ENCODE measurements at places on chromosomes 2 and 18. TPM values are rescaled to one million over a fixed set of nuclear protein-coding genes. Genes with fewer than 3 reads are reported as not detected.

The UGT1A10 gene
- polyA plus RNA-seq, result 0.03 TPM

The IL37 gene
- polyA plus RNA-seq, result not detected

The GAREM1 gene
- 4.4 TPM for polyA plus RNA-seq

The SALL3 gene
- not detected for polyA plus RNA-seq

The ASIC4 gene
- polyA plus RNA-seq, result 0.02 TPM

The ZSWIM2 gene
- not detected for polyA plus RNA-seq

The CHRND gene
- polyA plus RNA-seq, result not detected

The ERFE gene
- 0.54 TPM for polyA plus RNA-seq

The SLC66A2 gene
- 54.9 TPM for polyA plus RNA-seq

The NCKAP5 gene
- 5.6 TPM for polyA plus RNA-seq

- DNase-seq, result no peak
Measured at GRCh38 chr18:79771446-79772107, 26.2 kb upstream of the KCNG2 start.

- no peak for DNase-seq
Measured at GRCh38 chr2:232540441-232541041, 1.0 kb downstream of the CHRNG start.

DNA sequence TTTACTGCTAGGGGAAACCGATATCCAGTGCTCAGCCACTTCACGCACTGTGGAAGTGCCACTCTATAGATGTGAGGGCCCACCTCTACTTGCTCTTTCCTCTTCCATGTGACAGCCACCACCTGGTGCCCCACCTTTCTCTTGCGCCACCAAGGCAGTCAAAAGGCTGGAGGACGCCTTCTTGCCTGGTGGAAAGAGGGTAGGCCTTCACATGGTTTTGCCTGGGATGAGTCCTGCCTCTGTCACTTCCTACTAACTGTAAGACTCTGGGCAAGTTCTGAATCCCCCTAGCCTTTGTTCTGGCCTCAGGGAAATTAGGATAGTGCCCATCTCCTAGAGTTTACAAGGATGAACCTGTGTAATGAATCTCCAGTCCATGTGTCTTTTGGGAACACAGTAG, 66.1 kb upstream of the ODC1 start:
- DNase-seq, result no peak

DNA sequence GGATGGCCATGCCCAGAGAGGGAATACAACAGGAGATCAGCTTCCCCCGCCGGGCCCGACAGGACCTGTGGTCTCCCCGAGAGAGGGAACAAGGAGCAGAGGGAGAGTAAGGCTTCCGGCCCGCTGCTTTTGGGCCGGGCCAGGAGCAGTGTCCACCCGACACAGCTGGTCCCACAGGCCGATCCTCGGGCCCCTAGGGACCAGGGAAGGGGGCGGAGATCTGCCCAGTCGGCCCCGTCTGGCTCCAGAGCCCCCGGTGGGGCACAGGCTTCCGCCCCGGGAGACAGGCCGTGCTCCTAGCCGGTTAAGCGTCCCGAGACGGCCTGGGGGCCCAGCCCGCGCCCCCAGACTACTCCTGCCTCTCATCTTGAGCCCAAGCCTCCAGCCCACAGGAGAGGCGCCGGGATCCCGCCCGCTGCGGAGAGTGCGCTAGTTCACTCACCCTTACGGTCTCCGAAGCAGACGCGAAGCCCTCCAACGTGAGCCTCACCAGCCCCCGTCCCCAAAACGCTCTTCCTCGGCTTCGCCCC, at the start of gene MCFD2:
MCFD2 (minus strand) TSS at position 526 of the 530 bp plus-strand sequence. CDS start 6,635 bp downstream, outside the sequence.
- DNase-seq, result no peak

DNA sequence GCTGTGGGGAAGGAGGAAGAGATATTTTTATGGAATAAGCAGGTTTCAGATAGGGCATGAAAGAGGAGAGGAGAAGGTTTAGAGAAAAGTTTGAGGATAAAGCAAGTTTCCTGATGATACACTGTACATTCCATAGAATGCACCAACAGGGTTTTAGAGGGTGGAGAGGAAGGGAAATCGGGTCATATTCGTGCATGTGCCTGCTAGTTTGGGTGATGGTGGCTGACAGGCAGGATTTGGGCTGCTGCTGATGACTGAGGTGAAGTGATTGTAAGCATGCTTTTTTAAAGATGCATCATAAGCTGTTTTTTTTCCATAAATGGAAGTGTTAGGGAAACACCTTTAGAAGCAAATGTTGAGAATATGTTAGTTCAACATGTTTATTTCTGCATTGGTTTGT, 68.8 kb downstream of the PMAIP1 start:
- DNase-seq, result no peak

DNA sequence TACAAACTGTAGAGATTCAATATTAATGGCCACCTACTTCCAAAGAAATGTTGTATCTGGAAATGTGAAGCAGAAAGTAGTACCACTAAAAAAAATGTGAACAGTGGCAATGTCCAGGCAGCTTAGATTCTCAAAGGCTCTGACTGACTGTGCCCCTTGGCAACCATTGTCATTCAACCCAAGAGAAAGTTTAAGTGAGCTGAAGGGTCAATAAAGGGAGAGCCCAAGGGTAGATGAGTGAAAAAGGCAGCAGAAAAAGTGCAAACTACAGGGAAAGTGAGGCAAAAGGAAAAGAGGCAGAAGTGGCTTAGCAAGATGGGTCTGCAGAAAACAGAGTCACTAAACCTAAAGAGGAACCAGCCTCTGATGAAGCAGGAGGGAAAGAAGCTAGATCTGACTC, 802.9 kb downstream of the CPS1 start:
- DNase-seq, result no peak

DNA sequence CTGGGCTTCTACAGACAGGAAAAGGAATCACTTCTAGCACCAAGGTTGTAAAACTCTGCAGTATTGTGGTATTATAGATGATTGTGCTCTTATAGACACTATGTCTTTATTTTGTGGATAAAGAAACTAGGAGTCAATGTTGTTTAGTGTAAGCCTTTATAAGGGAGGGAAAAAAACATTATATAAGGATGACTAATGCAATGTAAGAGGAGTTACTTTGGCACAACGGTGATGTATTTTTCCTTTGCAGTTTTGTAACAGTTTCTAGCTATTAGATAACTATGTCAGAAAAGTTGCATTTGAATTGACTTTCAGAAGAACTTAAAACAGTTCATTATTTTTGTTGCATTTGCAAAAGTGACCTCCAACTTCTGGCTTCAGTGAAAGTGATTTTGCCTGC, 545.4 kb downstream of the CCDC85A start:
- no peak for DNase-seq

- DNase-seq, result peak; percentile 91
Measured at GRCh38 chr2:203562268-203562667, 27.2 kb upstream of the RAPH1 start.

GRCh38 chr18:32552421-32553030, 81.8 kb upstream of the GAREM1 start:
- peak; percentile 57 for DNase-seq

DNA sequence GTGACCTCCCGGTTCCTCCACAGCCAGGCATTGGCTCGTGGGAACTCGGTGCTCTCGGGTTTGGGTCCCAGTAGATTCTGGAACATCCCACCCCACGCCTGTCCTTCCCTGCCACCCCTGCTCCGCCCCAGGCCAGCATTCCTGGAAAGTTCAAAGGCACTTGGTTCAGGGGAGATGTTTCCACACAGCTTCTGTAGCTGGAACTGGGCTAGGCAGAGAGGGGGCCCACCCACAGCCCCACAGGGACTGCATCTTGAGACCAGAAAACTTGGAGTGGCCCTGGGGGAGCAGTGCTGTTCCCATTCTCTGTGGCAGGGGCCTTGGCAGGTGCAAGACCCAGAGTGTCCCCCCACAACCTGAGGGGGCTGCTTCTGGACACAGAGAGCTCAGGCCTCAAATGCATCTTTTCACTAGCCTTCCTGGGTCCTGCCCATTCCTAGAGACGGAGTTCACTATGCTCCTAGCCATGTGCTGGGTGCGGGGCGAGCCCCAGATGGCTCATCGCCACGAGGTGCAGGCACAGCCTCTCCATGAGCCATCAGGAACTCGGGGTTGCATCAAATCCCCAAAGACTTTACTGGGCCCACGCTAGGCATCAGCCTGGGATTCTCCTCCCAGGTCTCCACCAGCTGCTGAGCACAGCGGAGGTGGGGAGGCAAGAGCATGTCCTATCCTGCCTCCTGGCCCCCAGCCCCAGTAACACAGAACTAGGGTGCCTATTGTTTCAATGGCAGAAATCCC, 68.7 kb downstream of the ZFP36L2 start:
- no peak for DNase-seq

- no peak for DNase-seq
Measured at GRCh38 chr2:46471697-46472096, 7.7 kb upstream of the TMEM247 start.

- no peak for DNase-seq
Measured at GRCh38 chr18:39795350-39795749, 2159.7 kb upstream of the PIK3C3 start.

- DNase-seq, result no peak
Measured at GRCh38 chr18:80154293-80154692, 45.2 kb downstream of the ADNP2 start.

- DNase-seq, result peak; percentile 82
Measured at GRCh38 chr2:160494201-160494644, 616 bp upstream of the RBMS1 start.

- no peak for DNase-seq
Measured at GRCh38 chr2:15363142-15363541, 198.0 kb downstream of the NBAS start.

DNA sequence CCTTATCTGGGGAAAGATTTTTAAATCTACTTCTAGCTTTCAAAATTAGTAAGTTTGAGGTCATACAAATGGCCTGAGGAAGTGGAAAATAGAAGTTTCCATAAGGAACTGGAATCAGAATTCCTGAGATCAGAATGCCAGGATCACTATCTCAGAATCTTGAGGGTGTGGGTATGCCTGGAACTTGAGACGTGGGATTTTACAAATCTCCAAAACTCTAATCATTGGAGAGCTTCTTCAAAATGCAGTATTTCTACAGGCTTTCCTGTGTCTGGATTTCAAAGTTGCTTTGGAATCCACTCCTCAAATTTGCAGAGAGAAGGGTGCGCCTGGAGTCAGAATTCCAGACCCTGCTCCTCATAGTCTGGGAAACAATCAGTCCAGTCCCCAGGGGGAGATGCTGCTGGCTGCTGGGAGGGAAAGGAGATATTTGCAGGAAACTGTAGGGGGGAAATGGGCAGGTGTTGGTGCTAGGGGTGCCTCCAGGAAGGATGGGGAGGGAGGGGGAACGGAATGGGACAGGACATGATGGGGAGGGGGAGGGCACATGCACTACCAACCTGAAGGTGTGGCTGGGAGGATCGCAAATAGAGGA, 31.0 kb upstream of the CATIP start:
- no peak for DNase-seq

GRCh38 chr2:220533485-220533884, 906.1 kb downstream of the SLC4A3 start:
- no peak for DNase-seq

Measured in lung (tissue), 17 donors.